ENCODE measurements at places on chromosomes 4 and X.

DNA sequence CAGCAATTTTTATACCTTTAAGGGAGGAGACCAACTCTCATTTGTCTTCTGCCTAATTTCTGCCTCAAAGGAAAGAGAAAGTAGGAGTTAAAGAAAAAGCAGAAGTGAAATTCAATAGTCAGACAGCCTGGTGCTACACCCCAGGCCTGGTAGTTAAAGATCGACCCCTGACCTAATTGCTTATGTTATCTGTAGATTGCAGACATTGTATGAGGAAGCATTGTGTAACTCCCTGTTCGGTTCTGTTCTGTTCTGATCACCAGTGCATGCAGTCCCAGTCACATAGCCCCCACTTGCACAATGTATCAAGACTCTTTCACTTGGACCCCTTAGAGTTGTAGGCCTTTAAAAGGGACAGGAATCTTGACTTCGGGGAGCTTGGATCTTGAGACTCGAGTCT, 335.9 kb upstream of the AR start:
- no peak for DNase-seq

DNA sequence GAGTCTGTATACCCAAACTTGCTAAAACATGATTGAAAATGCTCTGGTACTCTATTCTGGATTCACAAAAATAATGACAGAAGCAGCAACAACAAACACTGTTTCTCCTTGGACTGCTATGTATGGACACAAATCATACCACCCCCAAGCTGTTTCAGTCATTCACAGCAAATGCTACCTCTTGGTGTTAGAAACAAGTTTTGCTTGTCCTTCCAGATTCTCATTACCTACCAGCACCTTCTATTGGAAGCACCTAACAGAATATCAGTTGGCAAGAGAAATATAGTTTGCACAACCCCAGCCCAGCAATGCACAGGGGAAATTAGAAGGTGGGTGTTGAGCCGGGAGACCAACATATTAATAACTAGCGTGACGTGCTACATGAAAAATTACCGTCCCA, 1950.9 kb downstream of the C4orf33 start:
- no peak for DNase-seq

GRCh38 chr4:77025643-77026321, 50.0 kb downstream of the CCNI start:
- no peak for DNase-seq

DNA sequence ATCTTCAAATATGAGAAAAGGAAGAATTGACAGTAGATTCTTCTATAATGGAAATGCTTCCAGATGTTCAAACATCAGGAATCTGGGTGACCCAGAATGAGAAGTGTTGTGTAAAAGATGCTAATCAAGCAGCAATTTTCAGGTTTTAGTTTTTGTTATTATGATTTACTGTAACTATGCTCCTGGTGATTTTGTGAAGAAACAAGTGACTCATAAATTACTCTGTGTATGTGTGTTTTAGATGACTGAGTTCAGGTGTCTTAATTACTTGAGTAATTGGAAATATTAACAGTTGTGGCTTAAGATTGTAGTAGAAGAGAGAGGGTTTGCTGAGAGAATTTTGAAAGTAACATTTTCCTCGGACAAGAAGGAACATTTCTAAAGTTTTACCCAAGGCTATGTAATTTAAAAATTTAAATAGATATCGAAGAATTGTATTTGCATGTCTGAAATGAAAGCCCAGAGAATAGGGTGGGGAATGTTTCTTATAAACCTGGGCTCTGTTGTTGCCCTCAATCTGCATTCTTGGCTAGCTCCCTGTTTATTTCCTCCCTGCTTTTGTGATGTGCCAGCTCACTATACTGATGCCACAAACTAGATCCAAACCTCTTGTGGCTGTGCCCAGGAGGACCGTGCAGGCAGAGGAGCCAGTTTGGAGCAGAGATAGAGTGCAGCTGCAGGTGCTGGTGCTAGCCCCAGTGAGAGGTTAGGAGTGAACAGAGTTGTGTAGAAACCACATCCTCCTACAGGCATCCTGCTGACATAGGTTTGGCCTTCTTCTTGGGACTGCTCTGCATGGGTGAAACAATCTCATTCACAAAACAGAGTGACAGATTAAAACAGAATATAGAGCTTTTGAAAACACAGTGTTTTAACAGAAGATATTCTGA, 25.4 kb upstream of the TNIP3 start:
- no peak for DNase-seq

- no peak for DNase-seq
These were observed 3.1 kb downstream of the SLC49A3 start for GRCh38 chr4:685679-686412.

DNA sequence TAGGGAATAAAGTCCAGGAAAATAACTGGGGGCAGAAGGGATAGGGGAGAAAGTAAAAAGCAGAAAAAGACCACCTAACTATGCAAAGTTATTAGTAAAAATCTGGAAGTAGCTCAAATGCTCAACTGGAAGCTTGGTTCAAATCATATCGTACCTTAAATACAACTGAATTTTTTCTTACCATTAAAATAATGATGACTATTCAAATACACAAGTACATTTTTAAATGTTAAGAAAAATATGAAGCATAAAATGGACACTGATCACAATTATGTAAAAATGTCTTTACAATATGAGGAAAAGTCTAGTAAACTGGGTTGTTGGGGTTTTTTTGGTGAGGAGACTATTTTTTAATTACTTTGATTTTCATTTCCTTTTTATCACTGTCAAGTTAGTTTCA, 3.1 kb downstream of the BRWD3 start:
- DNase-seq = no peak

DNA sequence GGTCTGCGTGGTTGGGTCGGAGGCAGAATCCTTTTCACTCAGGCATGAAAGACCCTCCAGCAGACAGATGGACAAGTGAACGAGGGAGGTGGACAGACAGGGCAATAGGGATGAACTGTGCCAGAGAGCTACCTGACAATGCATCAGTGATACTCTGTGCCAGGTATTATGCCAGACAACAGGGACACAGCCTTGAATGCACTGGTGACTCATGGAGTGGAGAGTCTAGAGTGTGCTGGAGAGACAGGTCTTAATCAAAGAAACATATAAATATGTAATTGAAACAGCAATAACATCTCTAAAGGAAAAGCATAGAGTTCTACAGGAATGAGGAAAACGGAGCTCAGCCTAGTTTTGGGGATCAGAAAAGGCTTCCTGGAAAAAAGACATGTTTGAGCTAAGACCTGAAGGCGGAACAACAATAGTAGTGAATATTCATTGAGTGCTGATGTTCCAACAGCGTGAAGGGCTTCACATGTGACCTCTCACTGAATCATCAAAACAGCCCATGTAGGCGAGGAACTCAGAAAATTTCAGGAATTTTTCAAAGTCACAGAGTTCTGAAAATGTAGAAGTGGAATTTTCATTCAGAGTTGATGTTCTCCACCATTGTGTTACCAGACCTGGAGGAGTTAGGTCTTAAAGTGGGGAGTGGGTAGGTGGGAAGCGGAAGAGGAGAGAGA, 20.0 kb upstream of the FGFBP2 start:
- DNase-seq = no peak

DNA sequence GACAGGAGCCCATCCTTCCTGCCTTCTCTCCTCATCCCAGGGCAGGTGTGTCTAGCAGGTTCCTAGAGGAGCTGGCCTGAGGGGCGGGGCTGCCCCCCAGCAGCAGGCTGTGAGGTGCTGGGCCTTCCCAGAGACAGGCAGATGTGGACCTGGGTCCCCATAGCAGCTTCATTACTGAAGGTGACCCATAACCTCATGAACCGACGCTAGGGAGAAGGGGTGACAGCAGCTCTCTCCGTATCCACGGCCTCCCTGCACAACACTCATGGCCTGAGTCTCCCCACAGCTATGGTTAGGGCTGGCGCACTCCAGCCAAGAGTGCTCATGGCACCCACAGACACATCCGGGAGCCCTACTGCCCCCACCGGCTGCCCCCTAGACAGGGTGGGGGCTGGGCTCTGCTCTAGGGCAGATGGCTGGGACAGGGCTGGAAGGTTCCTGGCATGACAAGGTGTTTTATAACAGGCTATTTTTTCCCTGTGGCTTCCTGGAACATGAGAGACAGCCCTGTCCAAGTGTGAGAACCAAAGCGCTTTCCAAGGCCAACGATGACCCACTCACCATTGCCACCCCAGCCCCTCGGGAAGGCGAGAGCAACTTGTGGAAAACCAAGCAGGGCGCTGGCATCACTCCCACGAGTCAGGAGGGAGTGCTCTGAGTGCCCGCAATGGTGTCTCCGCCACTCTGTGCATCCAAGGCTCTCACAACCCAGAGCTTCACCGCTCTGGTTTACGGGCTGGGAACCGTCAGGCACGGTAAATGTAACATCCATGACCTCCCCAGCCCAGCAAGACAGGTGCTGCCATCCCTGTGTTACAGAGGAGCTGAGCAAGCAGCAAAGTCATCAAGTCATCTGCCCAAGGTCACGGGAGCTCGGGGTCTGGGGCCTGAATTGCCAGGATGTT, 59.8 kb downstream of the ACOX3 start:
- DNase-seq = no peak

Data from central memory CD8-positive, alpha-beta T cell (primary cell).